ENCODE measurements at places on chromosomes 2 and 18.
A peak's percentile ranks its signal among the peaks of the same experiment; 100 is the strongest.

GRCh38 chr2:172885996-172886395 lies 150.4 kb downstream of the RAPGEF4 start:
- DNase-seq = no peak

GRCh38 chr2:20593072-20594034 lies 57.5 kb downstream of the HS1BP3 start:
- no peak for DNase-seq

GRCh38 chr2:137133225-137133624 lies 367.9 kb downstream of the THSD7B start:
- no peak for DNase-seq

- no peak for DNase-seq
Measured at GRCh38 chr2:64135421-64135820, 8.8 kb downstream of the PELI1 start.

DNA sequence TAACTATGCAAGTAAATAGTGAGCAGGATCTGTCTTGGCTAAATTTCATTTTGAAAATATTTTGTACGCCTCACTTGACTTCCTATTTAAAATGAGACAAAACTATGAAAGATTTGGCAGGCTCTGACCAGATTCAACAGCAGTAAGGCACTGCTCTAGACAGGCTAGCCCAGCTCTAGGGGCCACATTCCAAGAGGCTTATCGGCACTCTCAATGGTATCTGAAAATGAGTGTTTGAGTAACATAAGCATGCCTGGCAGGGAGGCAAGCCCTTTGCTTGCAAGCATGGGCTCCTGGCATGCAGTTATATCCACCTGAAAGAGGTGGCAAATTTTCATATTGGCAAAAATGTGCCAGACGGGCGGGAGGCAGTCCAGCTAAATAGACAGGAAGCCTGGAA lies 10.5 kb downstream of the CAPN13 start:
- no peak for DNase-seq

- DNase-seq = no peak
Measured at GRCh38 chr2:233325256-233325655, 17.6 kb downstream of the SAG start.

- no peak for DNase-seq
Measured at GRCh38 chr18:56173542-56174220, 464.7 kb downstream of the TXNL1 start.

- no peak for DNase-seq
Measured at GRCh38 chr18:62418258-62418657, 93.1 kb downstream of the TNFRSF11A start.

DNA sequence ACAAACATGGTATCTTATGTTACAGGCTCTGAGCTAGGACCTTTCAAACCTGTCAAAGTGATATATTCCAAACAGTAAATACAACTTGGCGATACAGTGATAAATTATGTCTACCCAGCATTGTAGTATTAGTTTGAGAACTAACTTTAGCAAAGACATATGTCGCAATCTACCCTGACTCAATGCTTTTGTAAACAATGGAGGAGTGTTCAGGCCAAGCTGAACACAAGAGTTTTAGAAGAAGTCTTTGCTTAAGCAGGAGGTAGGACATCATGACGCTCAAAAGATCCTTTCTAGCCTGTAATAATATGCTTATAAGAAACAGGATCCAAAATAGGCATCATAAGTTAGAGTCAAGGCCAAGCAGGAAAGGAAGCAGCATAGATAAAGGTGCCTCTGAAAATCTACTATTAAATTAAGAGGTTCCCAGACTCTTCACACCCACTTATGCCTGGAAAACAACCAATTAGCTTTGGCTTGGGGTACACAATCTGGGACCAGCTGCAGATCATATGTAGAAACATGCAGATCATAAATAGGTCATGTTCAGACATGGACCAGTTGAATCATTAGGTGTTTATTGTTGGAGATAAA lies 132.5 kb downstream of the CSRNP3 start:
- no peak for DNase-seq

GRCh38 chr2:206432193-206433082 lies 10.9 kb upstream of the ADAM23 start:
- DNase-seq = no peak

DNA sequence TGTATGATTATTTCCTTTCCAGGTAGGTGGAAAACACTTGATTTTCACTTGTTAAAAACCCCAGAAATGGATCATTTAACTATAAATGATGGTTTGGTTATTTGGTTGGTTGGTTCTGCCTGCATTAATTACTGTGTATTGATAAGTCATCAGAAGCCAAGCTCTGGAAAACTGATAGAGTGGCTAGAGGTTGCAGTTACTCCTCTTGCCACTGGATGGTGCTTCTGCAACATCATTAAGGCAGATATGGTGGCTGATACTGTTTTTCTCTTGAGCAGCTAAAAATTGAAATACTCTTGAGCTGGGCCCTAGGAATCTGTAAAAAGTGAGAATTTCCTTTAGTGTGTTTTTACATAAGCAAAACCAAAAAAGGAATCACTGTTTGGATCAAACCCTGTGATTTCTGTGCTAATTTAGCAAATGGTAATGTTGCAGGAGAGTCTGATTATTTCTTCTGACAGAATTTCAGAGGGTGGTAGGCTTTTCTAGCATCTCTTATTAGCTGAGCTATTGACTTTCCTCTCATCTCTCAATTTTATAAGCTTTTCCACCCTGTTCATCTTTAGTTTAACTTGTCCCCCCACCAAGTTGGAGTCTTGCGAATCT lies 54.3 kb downstream of the RAB10 start:
- DNase-seq = no peak

GRCh38 chr18:5841518-5841917 lies 53.8 kb downstream of the TMEM200C start:
- no peak for DNase-seq

DNA sequence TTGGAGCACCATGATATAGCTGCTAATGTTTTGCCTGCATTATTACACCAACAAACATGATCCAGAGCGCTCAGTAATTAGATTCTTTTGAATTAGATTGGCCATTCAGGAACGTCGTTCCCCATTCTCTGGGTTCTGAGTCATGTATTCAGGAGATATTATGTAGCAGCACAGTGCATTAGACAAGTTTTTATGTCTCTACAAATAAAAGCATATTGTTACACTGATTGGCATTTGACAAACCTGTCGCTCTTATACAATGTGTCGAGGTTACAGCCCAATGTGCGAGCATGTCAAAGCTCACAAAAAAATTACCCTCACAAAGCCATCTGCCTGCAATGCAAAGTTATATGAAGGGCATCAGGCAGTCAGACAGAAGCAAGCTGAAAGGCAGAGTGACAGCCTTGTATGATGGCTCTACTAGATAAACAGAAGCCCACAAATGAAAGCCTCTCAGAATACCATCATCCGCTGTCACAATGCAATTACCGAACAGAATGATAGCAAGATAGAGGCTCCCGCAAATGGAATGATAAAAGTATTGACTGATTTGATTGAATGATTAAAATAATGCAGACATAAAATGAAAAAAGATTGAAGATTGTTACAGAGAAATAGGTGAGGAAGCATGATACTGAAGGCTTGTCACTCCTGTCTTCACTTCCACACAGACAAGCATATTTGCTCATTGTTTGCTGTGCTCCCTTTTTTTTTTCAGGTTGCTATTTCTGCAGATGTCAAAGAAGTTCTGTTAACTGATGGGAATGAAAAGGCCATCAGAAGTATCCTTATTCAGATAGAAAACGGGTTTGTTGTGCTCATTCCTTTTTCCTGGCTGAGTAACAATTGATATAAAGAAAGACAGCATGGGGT lies 234.6 kb upstream of the SIX3 start:
- no peak for DNase-seq

GRCh38 chr2:237180187-237180586 lies 94.5 kb downstream of the COPS8 start:
- DNase-seq = no peak

GRCh38 chr18:49510393-49511115 lies 23.5 kb upstream of the C18orf32 start:
- DNase-seq = peak; percentile 58

DNA sequence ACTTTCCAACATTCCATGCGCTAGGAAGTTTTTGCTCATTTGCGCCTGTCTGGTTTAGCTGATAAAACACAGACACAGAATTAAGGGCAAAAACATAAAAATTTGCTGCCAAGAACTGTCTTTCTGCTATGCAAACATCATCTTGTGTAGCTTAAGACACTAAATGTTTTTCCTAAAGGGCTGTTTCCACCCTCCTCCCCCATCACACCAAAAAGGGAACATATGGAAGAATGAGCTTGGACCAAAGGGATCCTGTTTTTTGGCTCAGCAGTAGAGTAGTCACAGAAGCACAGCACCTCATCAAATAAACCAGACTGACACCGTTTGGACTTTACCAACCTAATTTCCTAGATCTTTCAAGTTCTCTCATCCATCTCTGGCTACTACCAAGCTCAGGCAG lies 210.1 kb downstream of the ZNF521 start:
- no peak for DNase-seq

GRCh38 chr2:127610561-127610960 lies 35.4 kb upstream of the GPR17 start:
- DNase-seq = no peak
